ENCODE measurements at places on chromosomes 3 and 15.

DNA sequence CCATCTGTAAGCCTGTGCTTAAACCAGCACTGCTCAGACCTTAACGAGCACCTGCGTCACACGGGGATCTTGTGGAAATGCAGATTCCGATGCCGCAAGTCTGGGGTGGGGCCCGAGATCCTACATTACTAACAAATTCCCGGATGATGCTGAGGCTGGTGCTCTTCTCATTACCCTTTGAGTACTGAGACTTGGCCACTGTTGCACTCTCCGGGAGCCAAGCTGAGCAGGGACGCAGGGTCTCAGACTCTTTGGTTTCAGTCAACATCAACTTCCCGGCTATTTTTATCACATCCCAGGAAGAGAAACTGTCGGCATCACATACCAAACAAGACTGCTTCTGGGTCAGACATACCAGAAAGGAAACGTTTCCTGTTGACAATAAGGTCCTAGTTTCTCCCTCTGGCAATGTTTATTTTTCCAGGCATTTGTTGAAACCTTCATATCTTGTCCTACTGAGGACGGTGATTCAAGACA lies 276.6 kb downstream of the SHQ1 start:
- no peak for DNase-seq

DNA sequence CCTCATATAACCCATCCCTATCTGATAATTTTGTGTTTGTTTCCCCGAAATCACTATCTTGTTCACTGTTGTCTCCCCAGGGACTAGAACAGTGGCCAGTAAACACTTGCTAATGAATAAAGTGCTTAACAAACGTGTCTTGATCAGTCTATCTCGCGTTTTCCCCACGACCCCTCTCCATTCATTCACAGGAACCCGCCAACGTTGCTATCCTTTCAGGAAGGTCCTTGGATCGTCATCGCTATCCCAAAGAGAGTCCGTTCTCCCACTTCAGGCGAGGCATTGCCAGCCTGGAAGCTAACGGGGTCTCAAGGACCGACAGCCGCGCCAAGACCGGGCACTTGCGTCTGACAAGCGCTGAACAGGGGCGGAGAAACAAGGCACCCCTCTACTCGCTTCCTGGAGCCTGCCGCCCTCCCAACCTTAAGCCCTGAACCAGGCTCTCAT lies 344 bp downstream of the LINS1 start:
- DNase-seq, result no peak

- no peak for DNase-seq
Measured at GRCh38 chr3:71504250-71505036, 79.1 kb downstream of the FOXP1 start.

- no peak for DNase-seq
Measured at GRCh38 chr3:145144361-145144760, 1016.6 kb downstream of the PLOD2 start.

DNA sequence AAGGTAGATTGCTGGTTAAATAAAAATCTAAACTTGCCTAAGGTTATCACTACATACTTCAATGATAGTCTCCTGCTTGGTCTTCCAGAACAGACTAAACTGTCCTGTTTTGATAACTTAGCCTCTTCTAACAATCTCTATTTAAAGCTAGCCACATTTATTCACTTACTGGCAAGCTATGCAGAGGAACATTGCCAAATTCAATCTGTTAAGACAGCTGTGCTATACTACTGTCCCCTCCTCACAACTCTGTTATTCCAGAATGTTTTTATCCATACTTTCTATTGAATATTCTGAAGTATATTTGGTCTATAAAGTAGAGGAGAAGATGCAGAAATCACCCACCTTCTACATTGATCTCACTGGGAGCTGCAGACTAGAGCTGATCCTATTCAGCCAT lies 594.0 kb upstream of the CCDC54 start:
- DNase-seq, result no peak

- DNase-seq, result no peak
Measured at GRCh38 chr3:195003893-195004289, 267.1 kb downstream of the XXYLT1 start.

DNA sequence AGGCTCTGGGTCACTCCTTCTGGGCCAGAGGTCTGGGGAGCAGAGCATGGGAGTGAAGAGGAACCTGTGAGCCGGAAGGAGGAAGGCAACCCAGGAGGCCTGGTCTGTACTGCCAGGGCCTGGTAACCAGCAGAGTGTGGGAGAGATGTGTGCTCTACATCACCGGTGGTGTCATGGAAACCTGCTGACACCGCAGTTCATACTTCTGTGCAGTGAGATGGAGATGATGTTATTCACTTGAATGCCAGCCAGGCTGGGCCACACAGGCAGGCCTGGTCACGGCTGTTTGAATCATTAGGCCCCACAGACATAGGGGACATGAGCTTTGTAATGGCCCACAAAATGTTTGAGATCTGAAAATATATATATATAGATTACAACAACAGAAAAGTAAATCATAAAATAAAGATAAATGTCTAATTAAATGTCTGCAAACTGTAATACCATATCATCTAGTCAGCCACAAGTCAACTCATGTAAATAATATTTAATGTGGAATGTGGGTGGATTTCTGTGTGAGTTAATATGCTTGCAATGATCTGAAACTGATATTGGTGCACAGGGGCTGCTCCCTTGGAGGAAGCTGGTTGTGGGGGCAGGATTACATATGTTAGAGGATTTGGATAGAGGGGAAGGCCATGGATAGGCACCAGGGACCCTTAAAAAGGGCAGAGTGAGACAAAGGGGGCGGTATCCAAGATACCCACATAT lies 108.5 kb upstream of the PFN2 start:
- DNase-seq, result no peak

GRCh38 chr15:88337993-88338392 lies 81.5 kb upstream of the NTRK3 start:
- no peak for DNase-seq

DNA sequence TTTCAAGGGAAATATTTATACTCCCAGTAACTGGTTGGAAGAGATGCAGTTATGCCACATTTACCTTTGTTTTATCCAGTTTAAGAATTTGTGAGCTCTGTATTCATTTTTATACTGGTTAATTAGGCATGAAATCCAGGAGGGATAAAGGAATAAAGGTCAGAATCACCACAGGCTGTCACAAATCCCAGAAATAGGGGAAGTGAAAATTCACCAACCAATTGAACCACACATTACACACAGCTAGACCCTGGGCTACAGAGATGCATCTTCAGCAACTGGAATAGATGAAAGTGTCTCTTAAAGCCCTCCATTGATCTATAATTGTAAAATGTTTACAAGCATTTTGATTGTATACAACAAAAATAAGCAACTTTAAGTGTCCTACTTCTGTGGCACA lies 18.5 kb downstream of the SERPINI1 start:
- no peak for DNase-seq

GRCh38 chr3:31203960-31204795 lies 309.7 kb upstream of the GADL1 start:
- no peak for DNase-seq

- no peak for DNase-seq
Measured at GRCh38 chr3:131107637-131108433, 81.2 kb downstream of the NEK11 start.

- no peak for DNase-seq
Measured at GRCh38 chr3:97647441-97647982, 117.0 kb upstream of the ARL6 start.

GRCh38 chr3:168273036-168273435 lies 177.3 kb upstream of the GOLIM4 start:
- no peak for DNase-seq

DNA sequence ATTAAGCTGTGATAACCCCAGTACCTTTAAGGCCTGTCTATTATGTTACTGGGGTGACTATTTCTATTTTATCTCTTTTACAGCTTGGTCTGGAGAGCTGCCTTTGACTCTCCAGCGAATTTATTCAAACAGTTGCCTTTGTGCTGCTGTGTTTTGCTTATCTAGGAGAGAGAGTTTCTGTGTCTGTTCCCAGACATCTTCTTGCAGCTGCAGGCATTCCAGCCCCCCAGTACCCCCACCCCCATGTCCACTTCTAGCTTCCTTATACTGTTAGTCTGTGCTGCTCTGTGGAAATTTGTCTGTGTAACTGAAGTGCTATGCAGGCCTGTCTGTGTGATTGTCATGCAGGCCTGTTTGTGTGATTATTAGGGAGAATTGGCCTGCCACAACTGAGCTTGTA lies 713.7 kb upstream of the SEMA6D start:
- no peak for DNase-seq

DNA sequence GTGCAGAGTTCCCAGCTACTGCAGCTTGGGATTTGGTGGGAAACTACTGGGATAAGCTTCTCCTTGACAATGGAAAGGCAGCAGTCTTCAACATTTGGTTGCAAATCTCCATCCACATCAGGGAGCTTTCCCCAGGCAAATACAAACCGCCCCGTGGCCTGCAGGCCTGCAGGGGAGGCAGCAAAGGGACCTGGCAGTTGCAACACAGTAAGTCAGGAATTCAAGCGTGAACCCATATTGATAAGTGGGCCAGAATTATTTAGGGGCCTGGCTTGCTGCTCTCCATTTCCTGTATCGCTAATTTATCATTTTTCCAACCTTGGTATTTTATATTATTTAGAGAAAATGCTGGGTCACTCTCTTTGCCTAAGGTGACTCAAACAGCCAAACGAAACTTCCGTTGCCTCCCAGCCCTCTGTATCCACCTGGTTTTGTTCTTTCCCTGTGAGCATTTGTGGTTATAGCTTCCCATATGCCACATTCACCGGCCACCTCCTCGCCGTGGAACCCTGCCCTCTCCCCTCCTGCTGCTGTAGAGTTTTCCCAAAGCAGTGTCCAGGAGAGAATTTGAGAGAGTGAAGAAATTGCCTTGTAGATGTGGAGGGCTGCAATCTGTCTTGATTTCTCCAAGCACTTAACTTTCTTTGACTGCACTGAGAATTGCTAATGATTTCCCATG lies 34.8 kb downstream of the B3GALNT1 start:
- no peak for DNase-seq

DNA sequence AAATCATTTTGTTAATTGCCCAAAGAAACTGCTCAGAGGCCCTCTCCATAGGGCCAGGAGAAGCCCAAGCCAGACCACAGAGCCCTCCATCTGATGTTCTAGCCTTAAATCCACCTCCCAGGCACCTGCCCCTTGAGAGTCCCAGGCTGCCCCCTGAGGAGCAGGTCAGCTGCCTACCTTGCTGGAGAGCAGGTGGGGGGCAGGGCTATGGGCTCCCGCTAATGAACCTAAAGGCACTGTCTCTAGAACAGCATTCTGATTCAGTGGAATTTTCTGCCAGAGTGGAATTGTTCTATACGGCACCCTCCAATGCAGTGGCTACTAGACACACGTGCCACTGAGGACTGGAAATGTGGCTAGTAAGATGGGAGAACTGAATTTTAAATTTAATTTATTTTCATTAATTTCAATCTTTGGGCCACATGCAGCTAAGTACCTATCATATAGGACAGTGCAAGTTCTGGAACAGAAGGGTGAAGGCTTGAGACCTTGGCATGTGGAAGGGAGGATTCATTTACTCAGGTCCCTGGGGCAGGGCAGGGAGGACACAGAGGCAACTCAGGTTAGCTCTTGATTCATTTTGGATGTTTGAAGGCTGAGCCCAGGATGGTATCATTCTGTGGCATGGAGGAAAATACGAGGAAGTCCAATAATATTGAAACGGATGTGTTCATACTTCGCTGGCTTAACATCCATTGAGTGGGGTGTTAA lies 11.4 kb downstream of the AMOTL2 start:
- no peak for DNase-seq

DNA sequence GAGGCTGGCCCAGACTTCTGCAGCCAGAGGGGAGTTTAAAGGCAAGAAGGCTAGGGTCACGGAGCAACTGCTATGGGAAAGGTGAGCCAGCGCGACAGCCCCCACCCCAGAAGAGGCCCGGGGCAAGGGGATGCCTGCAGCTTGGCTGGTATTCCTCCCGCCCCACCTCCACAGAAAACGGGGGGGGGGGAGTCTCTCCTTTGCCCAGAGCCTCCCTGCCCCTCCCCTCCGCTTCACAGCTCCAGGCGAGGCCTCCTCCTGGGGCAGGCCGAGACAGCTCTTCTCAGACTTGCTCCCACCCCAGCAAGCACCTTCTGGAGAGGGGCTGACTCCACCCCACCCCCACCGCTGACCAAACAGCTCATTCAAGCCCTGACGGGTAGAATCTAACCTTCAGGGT lies 13.4 kb downstream of the ANP32A start:
- no peak for DNase-seq

DNA sequence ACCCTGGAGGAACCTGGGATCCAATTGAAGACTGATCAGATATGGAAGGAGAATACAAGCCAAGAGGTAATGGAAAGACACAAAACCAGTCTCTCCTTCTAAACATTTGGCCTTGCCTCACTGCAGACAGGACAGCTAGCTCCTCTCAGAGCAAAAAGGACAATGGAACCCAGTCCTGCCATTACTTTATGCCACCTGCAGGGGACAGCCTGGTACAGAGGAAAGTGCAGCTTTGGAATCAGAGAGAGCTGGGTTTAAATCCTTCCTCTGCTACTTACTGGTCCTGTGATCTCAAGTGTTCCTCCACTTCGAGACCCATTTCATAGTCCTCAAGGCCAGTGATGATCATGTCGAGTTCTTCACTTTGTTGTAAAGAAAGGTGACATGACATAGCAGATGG lies 159.4 kb upstream of the SMAD3 start:
- DNase-seq, result no peak

DNA sequence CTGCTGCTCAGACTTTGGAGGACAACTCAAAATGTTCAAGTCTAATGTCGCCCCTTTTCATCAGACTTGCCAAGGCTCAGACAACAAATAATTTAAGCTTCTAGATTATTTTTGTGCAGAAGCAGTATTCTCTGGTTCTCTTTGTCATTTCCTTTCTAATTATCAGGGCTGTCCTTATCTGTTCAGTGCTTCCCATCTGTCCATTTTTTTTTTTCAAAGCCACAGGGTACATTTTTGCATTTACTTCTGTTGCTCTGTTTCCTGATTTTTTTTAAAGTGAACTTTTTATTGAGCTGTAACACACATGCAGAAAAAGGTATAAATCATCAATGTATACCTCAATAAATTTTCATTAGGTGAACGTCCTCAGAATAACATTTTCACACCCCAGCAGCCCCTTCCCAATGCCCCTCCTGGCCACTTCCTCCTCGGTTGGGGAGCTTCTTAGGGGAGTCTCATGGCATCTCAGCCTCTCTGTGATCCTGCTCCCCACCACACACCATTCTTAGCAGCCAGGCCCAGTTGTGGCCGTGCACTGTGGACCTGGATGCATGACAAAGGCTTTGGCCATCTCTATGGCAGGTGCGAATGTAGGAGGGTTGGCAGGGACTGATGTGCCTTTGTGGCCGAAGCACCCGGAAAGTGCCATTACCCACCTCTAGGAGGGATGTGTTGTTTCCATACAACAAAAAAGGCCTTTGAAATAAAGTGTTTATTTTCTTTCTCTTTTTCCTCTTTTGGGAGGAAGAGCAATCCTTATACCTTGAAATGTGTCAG lies 303.5 kb upstream of the LRRFIP2 start:
- DNase-seq, result no peak

- no peak for DNase-seq
Measured at GRCh38 chr15:101036189-101036588, 117.0 kb downstream of the LRRK1 start.
